Upper lobe of left lung (tissue), 6 donors: ENCODE measurements at places on chromosomes 7 and 10. TPM values are rescaled to one million over a fixed set of nuclear protein-coding genes. Genes with fewer than 3 reads are reported as not detected.

GRCh38 chr7:107262857-107263256 lies 94.1 kb downstream of the HBP1 start:
- no peak for DNase-seq

DNA sequence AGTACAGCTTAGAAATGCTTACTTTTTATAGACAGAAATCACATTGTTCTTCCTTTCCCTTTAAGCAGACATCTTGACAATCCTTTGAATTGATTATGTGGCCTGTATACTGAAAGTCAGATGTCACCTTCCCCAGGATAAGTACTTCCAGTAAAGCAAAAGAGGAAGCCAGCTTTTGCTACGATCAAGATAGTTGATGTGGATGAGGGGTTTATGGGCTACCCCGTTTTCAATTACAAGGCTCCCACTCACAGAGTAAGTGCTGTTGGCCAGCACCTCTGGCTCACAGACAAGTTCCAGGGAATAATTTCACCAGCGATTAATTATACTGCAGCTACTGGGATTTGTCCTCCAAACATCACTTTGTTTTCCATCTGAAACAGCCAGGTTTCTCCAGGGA lies 95.1 kb upstream of the SAMD8 start:
- no peak for DNase-seq

- DNase-seq: no peak
These were observed 36.3 kb downstream of the SLC25A13 start for GRCh38 chr7:96285579-96285978.

- peak; percentile 46 for DNase-seq
These were observed 38.3 kb upstream of the GALNTL5 start for GRCh38 chr7:151917791-151918509.

DNA sequence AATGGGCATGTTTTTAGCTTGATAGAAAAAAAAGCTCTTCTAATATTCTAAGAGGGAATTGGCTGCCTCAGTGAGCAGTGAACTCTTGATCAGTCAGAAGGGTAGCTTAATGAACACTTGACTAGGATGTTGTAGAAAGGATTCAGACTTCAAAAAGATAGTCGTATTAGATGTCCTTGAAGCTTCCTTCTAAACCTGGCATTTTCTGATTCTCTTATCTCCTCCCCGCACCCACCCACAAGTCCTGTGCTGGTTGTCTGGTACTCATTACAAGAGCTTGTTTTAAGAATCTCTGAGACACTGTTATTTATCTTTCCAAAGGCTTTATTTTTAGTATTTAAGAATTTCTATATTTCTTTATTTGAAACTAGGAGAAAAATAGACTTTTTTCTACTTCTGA lies 7.4 kb upstream of the SMIM30 start:
- no peak for DNase-seq

GRCh38 chr7:100387695-100388094 lies 14.4 kb downstream of the PILRA start:
- no peak for DNase-seq

GRCh38 chr7:52168085-52168484 lies 851.5 kb upstream of the COBL start:
- no peak for DNase-seq

DNA sequence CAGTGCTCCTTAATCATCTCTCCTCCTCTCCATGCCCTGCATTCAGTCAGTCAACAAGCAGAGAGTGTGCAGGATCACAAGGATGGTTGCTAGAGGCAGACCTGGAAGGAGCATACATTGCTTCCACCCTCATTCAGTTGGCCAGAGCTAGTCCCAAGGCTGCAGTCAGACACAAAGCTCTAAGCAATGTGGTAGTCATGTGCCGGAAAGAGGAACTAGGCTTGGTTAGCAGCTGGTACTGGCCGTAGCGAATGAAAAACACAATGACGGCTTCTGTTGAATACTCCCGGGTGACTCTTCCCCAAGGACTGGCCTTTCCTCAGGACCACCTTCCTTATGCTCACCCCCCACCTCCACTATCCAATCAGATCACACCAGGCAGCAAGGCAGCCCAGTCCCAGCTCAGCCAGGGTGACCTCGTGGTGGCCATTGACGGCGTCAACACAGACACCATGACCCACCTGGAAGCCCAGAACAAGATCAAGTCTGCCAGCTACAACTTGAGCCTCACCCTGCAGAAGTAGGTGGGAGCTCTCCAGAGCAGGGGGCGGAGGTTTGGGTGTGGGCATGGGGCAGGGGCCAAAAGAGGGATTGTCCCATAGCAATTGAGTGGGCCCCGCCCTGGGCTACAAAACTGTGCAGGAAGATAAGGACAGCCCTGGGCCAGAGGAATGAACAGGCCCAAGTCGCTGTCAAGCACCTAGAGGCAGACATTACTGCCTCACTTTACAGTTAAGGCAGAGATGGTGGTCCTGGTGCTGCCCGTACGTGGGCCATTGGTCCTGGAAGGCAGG lies 10.9 kb downstream of the LDB3 start:
- no peak for DNase-seq

DNA sequence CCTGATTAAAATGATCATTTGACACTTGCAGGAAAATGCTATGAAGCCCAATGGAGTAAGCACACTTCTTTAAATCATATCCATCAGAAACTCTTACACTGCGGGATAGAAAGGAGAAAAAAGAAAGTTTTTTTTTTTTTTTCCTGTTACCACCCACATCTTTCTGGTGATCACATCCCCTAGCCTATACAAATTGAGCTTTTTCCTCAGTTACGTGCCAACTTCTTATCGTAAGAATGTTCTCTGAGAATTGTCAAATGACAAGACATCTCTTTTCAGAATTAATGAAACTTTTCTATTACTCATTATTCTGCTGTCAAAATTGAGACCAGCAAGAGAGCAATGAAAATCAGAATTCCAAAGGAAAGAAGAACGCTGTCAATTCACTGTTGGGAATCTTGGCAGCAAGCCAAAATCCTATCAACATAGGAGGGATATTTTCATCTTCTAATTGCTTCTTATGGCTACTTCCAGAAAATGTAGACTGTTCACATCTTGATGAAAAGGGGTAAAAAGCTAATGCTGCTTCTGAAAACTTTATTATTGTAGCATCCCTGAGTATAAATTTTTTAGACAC lies 179.5 kb downstream of the ADAM12 start:
- DNase-seq: no peak

- no peak for DNase-seq
These were observed 22.2 kb upstream of the NRBF2 start for GRCh38 chr10:63110940-63111339.

DNA sequence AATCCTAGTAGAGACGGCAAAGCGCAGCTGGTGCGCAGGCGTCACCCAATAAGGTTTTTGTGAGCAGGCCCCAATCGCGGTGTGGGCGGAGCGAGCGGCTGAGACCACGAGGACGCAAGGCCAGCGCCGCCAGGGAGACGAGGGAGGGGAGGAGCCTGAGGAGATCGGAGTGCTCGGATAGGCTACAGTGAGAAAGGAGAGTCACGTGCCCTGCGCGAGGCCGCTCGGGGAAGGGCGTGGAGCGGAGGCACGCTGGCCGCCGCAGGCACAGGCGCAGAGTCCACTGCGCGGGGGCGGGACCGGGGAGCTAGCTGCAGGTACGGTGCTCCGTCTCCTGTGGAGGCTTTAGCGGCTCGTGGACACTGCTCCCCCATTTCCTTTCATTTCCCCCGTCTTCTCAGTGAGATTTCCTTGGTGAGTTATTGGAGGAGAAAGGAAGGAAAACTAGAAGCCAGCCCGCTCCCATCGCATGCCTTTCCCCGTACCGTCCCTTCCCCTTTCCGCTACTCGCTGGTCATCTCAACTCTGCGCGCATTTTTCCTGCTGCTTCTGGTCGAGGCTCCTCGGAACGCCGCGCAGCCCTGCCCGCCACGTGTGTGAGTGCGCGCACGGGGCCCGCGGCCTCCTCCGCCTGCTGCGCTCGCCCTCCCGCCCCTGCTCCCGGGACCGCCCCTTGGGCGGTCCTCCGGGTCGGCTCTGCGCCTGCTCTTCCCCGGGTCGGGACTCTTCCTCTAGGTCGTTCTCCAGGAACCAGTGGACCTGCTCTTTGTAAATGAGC lies at the start of gene THNSL1:
Gene THNSL1, plus strand, starts transcription at position 237 of the 778 bp plus-strand sequence. CDS start 6,612 bp downstream, outside the sequence.
- peak; percentile 99 for DNase-seq

DNA sequence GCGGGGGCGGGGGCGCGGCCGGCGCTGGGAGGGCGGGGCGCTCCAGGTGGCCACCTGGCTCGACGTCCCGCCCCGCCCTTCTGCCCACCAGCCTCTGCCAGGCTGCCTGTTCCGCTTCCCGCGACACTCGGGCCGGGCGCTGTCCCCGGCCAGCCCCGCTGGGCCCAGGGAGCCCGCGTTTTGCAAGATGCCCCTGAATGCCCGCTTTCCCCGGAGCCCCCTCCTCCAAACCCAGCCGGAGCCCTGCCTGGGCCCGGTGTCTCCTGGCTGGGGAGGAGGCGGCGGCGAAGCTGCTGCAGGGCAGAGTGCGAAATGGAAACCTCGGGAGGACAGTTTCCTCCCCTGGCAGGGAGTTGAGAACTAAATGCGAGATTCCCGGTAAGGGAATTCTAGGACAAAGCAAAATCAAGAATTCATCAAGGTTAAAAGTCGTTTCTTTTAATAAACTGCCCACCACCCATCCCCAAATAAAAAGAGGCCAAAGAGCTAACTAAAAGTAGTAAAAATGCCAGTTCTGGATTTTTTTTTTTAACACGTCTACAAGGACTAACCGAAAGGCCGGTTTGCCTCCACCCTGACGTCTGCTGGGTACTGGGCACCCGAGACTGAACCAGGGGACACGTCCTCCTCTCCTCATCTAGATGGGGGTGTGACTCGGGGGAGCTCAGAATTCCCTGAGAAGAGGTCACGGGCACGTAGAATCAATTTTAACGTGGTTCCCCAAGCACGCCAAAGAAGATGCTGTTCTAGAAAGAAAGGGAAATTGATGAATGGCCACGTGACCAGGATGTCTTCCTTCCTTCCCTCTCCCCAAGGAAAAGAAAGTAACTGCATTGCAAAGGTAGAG lies 200.4 kb upstream of the NFE2L3 start:
- no peak for DNase-seq

TBXAS1 gene
- 106 TPM for total RNA-seq

GIMAP5 gene
- total RNA-seq: 103 TPM

TMEM176A gene
- total RNA-seq: 67.9 TPM

ZNF736 gene
- 11.3 TPM for total RNA-seq

EXOSC1 gene
- total RNA-seq: 27.7 TPM

METTL27 gene
- total RNA-seq: 3.7 TPM

NANOS1 gene
- 3.0 TPM for total RNA-seq
